ENCODE measurements at places on chromosomes 2 and 18. TPM values are rescaled to one million over a fixed set of nuclear protein-coding genes. Genes with fewer than 3 reads are reported as not detected.

DNA sequence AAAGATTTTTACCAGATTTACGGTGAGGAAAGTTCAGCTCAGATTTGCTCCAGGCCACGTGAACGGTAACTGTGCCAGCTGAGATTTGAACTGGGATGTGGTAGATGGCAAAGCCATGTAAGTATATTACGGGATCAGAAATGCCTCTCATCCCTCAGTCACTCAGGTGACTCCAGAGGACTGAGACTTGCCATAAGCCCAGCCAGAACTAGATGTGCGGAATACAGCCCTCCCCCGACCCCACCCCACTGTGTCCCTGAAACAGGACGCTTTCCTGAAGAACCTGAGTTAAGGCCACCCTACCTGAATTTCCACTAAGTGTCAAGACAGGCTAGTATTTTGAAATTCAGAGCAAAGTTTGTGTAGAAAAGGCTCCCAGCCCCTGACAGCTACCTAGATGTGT is 1.3 kb upstream of the FHL2 start:
- DNase-seq, result no peak

GRCh38 chr18:45837283-45838070 is 12.0 kb downstream of the SIGLEC15 start:
- peak; percentile 81 for DNase-seq

DNA sequence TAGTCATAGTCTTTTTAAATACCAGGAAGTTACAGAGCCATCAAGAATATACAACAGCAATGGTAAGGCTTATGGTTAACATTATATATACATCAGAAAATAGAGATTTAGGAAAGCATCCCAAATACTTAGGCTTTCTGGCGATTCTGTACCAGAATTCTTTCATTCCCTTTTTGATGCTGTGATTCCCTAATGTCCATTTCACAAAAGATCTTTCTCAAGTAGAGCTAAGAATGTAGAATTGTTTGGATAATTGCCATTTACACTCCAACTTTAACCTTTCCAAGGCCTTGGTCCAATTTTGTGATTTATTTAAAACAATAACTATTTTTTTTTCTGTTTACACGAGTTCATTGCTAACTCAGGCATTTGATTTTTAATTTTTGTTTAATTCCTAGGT is 422.2 kb downstream of the MTX2 start:
- no peak for DNase-seq

Gene ZNF385B
- 3.0 TPM for total RNA-seq

DNA sequence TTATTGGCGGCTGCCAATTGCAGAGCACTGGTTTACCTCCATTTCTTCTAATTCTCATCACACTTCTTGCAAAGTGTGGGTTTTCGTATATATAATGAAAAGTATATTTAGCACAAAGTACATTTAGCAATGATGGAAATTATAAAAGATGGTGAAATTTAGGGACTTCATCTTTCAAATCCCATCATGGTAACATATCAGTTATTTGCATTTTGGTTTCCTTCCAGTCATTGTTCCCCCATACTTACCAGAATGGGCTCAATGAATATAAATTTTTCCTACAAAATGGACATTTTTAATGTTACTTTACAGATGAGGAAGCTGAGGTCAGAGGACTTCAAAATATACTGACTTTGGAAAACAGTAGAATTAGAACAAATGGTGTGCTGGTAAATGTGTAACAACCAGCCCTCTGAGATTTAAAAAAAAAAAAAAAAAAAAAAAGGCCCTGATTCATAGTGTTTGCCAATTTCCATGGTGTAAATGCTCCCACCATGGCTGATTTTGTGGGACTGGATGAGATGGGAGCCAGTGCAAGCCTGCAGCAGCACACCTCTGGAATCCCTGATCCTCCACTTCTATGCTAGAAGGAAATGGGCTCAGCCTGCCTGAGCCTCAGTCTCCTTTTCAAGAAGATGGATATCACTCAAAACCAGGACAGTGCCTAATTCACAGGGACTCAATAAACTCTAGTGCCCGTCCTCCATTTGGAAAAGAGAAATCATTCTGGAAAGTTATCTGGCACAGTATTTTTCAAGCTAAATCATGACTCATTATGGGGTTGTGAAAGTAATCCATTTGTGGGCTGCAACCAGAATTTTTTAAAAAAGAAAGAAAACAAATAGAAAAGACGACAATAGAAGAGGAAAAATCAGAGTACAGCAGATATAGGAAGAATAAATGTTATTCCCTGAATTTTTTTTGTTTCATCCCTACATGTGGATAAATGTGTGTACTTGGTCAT is 34.0 kb downstream of the LBH start:
- DNase-seq, result no peak

DNA sequence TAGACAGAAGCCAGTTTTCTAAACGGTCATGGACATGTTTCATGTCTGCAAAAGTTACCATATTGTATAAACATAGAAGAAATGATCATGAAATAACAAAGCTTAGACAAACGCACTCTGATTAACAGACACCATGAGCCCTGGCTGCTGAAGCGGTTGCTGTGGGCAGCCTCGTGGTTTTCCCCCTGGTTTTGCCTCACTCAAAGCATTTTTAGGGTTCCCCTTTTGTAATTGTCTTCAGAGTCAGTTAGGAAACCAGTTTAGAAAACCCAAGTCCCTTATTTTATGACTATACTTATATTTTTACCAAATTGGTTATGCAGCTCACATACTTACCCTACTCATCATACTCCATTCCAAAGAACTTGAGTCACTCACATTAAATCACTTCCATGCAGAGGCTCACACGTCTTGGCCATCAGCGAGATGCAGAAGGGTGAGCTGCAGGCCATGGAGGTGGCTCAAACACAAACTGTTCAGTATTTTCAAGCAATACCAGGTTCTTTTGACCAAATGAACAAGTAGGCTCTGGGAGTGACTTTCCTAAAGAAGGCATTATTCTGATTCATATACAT is 105.6 kb upstream of the SALL3 start:
- DNase-seq, result no peak

DNA sequence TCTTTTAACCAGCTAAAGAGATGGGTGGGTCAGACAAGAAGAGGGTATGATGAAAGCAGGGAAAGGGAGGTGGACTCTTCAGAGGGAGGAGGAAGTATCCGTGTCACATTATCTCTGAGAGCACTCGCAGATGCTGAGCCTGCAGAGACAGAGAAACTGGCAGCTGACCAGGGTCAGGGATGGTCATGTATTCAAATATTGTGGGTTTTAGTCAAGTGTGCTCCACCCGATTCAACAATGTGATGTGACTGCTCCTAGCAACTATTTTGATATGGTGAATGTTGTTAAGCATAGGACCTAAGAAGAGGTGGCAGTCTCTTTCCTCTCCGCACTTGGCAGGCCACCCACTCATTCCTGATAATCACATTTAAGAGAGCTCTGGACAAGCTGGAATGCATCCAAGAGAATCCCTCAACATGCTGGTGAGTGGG is 1.3 kb upstream of the CLIP4 start:
- DNase-seq, result no peak

Gene BOLL
- total RNA-seq, result not detected

- DNase-seq, result no peak
These were observed 264.1 kb downstream of the RPIA start for GRCh38 chr2:88955607-88956006.

DNA sequence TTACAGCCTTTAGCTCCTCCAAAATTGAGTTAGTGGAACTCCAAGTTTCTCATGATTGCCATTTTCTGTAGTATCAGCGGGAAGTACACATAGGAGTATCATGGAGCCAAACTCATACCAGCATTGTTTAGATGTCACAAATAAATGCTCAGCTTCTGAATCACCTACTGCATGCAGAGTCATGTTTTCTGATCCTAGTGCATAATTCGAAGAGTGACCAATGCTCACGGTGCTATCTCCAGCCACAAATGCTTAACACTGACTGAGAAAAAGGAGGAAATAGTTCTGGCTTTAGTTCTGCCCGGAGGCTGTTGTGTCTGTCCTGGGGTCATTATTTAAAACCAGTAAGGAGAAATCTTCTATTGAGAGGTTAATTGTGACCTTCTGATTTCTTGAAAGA is 45.4 kb upstream of the LRATD1 start:
- DNase-seq, result no peak

All from H9 (cell line).